Stimulated activated CD8-positive, alpha-beta memory T cell treated with anti-CD3 and anti-CD28 coated beads, Interleukin-15, amount 100 ng/mL, for 24 hours (primary cell): ENCODE measurements at places on chromosomes 3 and 15.

GRCh38 chr15:73873889-73874511, 636 bp downstream of the TBC1D21 start:
- no peak for DNase-seq

- no peak for DNase-seq
Observed at GRCh38 chr3:183816681-183817510, 8.5 kb downstream of the MAP6D1 start.

GRCh38 chr3:53224026-53224425, 31.8 kb downstream of the TKT start:
- no peak for DNase-seq

DNA sequence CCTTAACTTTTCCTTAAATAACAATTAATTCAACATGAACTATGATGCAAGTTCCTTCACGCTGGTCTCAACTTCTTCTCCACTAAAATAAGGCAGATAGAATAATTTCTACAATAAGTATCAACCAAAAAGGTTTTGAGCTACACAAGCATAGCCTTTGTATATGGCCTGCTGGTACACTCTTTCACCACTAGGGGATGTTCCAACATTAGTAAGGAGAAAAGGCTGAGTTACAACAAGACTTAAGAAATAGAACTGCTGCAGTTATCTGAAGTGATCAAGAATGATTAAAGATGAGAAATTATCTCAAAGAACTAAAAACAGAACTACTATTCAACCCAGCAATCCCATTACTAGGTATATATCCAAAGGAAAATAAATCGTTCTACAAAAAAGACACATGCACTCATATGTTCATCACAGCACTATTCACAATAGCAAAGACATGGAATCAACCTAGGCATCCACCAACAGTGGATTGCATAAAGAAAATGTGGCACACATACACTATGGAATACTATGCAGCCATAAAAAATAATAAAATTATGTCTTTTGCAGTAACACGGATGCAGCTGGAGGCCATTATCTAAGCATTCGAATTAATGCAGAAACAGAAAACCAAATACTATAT, 14.4 kb downstream of the ATP13A3 start:
- DNase-seq = no peak

GRCh38 chr3:124582621-124583395, 147.4 kb upstream of the UMPS start:
- no peak for DNase-seq

DNA sequence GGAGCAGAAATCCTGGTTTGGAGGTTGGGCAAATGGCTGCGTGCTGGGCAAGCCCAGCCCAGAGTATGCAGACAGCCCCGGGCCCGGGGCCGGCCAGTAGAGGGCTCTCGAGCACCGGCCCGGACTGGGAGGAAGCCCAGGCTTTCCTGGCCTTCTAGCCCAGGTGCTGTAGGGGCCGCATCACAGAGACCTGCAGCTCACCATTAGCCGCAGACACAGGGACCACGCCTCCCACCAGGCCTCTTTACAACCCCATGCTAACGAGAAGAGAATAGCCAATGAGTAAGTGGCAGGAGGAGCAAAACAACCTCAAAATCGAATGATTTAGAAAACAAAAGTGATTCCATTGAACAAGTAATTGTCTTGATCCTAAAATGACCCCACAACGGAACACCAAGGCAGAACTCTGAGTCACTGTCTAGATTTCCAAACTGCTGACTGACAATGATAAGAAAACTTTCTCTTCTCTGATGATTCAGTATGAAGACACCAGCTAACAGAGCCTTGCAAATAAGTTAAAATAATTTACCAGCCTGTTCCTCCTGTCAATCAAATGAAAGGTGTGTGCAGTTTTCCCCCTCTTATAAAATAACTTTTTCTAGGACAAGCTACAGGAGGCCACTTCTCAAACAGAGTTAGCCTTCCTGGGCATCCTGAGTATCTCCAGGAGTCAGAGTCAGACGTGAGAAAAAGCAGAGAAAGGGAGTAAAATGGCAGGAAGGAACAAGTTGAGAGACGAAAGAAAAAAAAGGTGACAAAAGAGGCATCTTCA, 102.2 kb downstream of the DGKG start:
- DNase-seq = peak; percentile 21

- DNase-seq = no peak
Observed at GRCh38 chr3:161599697-161600096, 103.1 kb downstream of the OTOL1 start.

- no peak for DNase-seq
Observed at GRCh38 chr15:86165265-86166211, 85.9 kb downstream of the AGBL1 start.

- no peak for DNase-seq
Observed at GRCh38 chr15:62452667-62453066, 287.6 kb upstream of the C2CD4B start.

- DNase-seq = no peak
Observed at GRCh38 chr3:20574746-20575145, 388.7 kb upstream of the SGO1 start.

DNA sequence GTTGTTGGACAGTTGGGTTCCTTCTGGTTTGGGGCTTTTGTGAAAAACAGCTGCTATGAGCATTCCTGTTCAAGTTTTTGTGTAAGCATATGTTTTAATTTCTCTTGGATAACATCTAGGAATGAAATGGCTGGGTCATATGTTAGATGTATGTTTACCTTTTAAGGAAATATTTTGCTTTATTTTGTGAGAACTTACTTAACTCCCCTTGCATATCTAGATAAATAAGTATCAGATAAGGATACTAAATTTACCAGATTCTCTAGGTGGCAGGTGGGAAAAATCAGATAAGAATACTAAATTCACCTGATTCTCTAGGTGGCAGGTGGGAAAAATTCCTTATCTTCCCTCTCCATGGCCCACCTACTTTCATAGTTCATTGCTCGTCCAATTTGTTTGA, 1.1 kb upstream of the PLS1 start:
- DNase-seq = no peak

- no peak for DNase-seq
Observed at GRCh38 chr15:29558261-29558660, 264.0 kb downstream of the TJP1 start.

- no peak for DNase-seq
Observed at GRCh38 chr15:25811481-25811906, 51.6 kb downstream of the ATP10A start.

DNA sequence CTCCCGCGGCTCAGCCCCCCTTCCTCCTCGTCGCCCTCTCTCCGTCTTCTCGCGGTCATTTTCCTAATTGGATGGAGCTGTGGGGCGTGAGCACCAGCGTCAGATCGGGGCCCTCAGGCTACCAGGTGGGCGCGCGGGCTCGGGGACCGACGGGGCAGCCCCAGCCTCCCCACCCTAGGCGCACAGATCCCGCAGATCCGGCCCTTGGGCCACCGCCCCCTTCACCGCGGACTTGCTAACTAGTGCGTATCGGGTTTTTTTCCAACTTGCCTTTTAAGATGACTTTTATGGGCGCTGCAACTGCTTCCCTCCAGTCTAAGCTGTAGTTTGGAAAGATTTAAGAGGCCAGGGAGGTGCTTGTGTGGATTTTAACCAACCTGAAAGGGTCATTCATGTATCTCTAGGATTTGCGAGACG, 1.3 kb downstream of the ZNF710 start:
- no peak for DNase-seq

GRCh38 chr15:88467935-88468528, 524 bp downstream of the MRPS11 start:
- DNase-seq = no peak

DNA sequence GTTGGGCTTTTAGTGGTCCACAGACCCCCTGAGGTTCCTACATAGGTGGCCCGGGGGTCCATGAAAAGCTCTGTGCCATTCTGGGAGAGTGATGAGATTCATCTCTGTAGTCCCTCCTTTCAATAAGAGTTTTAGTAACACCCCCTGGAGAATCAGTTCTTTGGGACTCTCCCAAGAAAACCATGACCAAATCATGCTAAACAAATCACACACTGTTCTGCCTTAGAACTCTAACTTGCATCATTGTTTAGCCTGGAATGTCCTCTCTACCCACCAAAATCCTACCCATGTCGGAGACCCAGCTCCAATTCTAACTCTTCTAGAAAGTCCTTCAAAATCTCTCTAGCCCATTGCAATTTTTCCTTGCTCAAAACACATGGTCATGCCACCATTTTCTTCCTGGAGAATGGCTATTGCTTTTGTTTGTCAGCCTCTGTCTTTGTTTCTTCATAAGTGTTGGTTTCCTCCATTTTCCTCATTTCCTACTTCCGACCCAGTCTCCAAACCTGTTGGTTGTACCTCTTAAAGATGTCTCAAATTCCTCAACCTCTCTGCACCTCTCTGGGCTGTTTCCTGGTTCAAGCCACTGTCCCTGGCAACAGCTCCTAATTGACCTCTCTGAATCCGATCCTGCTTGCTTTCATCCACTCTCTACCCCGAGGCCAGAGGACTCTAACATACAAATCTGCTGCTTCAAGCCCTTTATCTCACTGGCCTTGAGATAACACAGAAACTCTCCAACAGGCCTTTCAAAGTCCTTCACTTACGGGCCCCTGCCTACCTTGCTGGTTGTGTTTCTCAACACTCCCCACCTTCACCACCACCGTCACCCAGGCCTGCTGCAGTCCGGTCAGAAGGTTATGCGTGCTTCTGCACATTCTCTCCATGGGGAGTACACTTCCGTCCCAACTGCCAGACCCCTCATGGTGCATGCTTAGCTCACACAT, 23.7 kb downstream of the CYP19A1 start:
- no peak for DNase-seq

- no peak for DNase-seq
Observed at GRCh38 chr3:111808439-111808838, 50.6 kb upstream of the PHLDB2 start.

DNA sequence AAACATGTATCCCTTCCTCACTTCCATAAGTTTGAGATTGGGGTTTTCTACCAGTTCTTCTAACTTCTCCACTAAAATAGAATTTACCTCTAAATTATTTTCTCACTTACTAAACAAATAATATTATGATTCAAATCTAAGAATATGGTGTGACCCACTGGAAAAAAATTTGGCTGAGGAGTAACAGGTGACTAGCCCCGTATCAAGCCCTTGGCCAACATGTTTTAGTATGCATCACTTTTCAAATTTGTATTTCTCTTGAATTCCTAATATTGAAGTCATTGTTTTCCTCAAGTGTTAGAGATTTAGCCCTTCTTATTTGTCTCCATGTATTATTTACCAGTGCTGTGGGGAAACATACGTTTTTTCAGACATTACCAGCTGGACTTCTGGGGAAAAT, 759.4 kb downstream of the NSUN3 start:
- DNase-seq = no peak

DNA sequence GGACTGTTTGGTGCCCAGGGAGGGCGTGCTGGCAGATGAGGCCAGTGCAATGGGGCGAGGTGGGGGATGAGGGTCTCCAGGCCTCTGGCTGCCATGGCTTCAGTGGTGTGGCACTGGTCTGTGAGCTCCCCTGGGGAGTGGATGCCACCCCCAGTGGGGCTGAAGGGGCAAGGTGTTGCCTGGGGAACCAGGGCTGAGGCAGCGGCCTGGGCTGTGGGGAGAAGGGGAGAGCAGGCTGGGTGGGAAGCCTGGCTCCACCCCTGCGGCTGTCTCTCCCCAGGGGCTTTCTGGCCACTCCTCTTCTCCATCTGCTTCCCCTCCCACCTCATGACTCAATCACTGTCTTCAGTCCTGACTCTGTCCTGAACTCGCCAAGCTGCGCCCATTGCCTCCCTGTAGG, 88.4 kb upstream of the TLE3 start:
- DNase-seq = no peak

DNA sequence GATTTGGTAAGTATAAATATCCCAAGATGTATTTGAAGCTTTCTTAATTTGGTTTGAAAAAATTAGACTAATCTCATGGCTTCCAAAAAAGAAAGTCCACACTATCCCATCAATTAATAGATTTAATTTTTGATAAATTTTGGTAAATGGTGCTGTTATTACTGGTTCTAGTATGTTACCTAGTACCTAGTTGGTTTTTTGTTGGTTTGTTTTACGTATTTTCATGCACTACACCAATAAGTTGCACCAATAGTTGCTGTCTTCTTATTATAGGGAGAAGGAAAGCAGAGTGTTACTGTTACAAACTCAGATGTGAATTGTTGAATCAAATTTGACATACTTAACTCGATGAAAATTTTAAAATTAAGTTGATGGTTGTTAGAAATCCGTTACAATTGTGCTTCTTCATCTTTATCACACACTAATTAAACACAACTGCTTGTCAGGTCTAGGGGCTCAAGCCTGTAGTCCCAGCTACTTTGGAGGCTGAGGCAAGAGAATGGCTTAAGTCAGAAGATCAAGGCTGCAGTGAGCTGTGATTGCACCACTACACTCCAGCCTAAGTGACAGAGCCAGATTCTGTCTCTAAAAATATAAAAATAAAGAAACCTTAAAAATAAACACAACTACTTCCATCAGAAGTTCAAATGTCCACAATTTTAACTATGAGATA, 23.1 kb upstream of the MBNL1 start:
- DNase-seq = no peak

- no peak for DNase-seq
Observed at GRCh38 chr15:80693682-80694610, 1.2 kb upstream of the ABHD17C start.

- DNase-seq = no peak
Observed at GRCh38 chr3:160637086-160637485, 39.9 kb upstream of the ARL14 start.

GRCh38 chr3:66609660-66610561, 109.1 kb upstream of the LRIG1 start:
- no peak for DNase-seq

GRCh38 chr3:134057654-134058110, 28.0 kb upstream of the SLCO2A1 start:
- DNase-seq = no peak

GRCh38 chr3:46634856-46635255, 22.5 kb downstream of the FAM240A start:
- no peak for DNase-seq

DNA sequence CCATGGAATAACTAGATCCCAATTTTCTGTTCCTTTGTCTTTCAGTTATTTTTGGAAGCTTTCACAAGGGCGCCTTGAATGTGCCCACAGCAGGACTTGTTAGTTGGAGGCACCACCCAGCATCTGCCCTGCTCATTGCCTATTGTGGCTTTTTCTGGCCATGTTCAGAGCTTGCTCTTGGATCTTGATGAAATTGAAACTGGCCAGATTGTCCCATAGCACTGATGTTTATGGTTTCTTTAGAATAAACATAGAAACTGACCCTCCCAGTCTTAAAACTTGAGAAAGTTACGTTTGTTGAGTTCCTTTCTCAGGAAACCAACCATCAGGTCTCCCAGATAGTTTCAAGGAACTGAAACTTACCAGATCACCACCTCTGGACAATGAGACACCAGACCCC, 474.7 kb downstream of the IL5RA start:
- no peak for DNase-seq

- no peak for DNase-seq
Observed at GRCh38 chr3:52874160-52874701, 23.1 kb downstream of the STIMATE start.

GRCh38 chr3:141864281-141864970, 12.0 kb upstream of the ATP1B3 start:
- DNase-seq = no peak

- no peak for DNase-seq
Observed at GRCh38 chr15:63052077-63052841, 9.7 kb downstream of the TPM1 start.

GRCh38 chr3:72997421-72997961, 880 bp downstream of the PPP4R2 start:
- DNase-seq = no peak

- no peak for DNase-seq
Observed at GRCh38 chr15:63362196-63362595, 19.4 kb downstream of the CA12 start.

- DNase-seq = no peak
Observed at GRCh38 chr3:55191911-55192775, 264.3 kb upstream of the LRTM1 start.
